ENCODE measurements at places on chromosomes 4 and X. TPM values are rescaled to one million over a fixed set of nuclear protein-coding genes. Genes with fewer than 3 reads are reported as not detected.

The HSFX4 gene
- total RNA-seq, result not detected

The TMEM165 gene
- total RNA-seq, result 365 TPM

GRCh38 chr4:42339935-42340406 is 57.3 kb upstream of the SHISA3 start:
- no peaks in the 10 kb centered on the region for H3K27me3 ChIP-seq
- H3K27ac ChIP-seq, result no peak overlapping the region
- no peaks in the 10 kb centered on the region for H3K36me3 ChIP-seq
- no peak overlapping the region for H3K4me3 ChIP-seq
- H3K4me1 ChIP-seq, result no peaks in the 10 kb centered on the region

- DNase-seq, result no peak
- H3K27me3 ChIP-seq, result no peaks in the 10 kb centered on the region
- H3K4me1 ChIP-seq, result no peaks in the 10 kb centered on the region
Measured at GRCh38 chr4:19809989-19810388, 441.7 kb upstream of the SLIT2 start.

- no peak for DNase-seq
- H3K36me3 ChIP-seq, result no peaks in the 10 kb centered on the region
- no peak overlapping the region for H3K27ac ChIP-seq
- H3K4me1 ChIP-seq, result no peaks in the 10 kb centered on the region
Measured at GRCh38 chrX:15971696-15972095, 117.1 kb upstream of the AP1S2 start.

- H3K4me1 ChIP-seq, result peaks cover 24% of the 10 kb centered on the region
- H3K36me3 ChIP-seq, result no peaks in the 10 kb centered on the region
- no peak overlapping the region for H3K4me3 ChIP-seq
- DNase-seq, result no peak
- no peak overlapping the region for H3K27ac ChIP-seq
Measured at GRCh38 chrX:17039826-17040225, 93.4 kb downstream of the REPS2 start.

GRCh38 chr4:86688026-86688425 is 93.9 kb downstream of the PTPN13 start:
- H3K27ac ChIP-seq, result no peak overlapping the region
- H3K4me1 ChIP-seq, result no peaks in the 10 kb centered on the region
- no peak overlapping the region for H3K4me3 ChIP-seq
- H3K36me3 ChIP-seq, result peaks cover 5% of the 10 kb centered on the region

GRCh38 chr4:121156822-121157769 is 7.0 kb downstream of the TNIP3 start:
- peaks cover 6% of the 10 kb centered on the region for H3K27me3 ChIP-seq
- peaks cover 12% of the 10 kb centered on the region for H3K4me1 ChIP-seq
- no peaks in the 10 kb centered on the region for H3K36me3 ChIP-seq

- no peak overlapping the region for H3K4me3 ChIP-seq
- H3K36me3 ChIP-seq, result no peaks in the 10 kb centered on the region
- no peaks in the 10 kb centered on the region for H3K27me3 ChIP-seq
Measured at GRCh38 chr4:168076989-168077725, 15.2 kb upstream of the ANXA10 start.

DNA sequence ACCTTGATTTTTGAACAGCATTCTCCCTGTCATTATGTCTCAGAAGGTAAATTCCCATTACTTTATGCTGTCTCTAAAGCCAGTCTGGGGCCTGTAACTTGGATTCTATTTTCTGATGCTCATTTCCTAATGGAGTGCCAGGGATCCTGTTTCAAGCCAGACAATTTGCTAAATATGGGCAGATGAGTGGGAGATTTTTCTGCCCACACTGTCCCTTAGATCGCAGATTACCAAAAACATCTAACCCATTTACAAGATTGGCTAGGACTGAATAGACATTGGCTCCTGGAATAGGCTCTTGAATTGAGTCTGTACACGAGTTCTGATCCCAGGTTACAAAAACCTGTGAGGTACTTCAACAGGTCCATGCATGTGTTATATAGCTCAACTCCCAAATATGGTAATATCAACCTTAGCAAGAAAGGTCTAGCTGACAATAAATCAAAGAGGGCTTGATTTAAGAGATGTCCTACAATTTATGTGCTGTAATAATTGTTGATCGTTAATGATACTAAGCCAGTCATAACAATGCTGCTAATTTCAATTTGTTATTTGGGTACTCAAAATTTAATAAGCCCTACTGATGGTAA is 5.7 kb downstream of the GPC3 start:
- peaks cover 5% of the 10 kb centered on the region for H3K4me1 ChIP-seq
- H3K27ac ChIP-seq, result no peak overlapping the region
- H3K27me3 ChIP-seq, result peaks cover 21% of the 10 kb centered on the region
- H3K36me3 ChIP-seq, result no peaks in the 10 kb centered on the region

GRCh38 chr4:102318526-102318925 is 26.8 kb downstream of the SLC39A8 start:
- no peak overlapping the region for H3K4me3 ChIP-seq
- H3K36me3 ChIP-seq, result no peaks in the 10 kb centered on the region
- H3K27ac ChIP-seq, result no peak overlapping the region

DNA sequence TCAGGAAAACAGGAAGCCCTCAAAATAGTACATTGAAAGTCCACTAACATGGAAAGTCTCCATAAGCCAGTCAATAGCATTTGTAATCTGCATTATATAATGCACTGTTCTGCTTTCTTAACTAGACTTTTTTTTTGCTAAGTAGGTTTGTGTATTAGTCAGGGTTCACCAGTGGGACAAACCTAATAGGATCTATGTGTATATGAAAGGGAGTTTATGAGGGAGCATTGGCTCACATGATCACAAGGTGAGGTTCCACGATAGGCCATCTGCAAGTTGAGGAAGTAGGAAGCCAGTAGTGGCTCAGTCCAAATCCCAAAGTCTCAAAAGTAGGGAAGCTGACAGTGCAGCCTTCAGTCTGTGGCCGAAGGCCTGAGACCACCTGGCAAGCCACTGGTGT is 116.0 kb downstream of the MXRA5 start:
- no peaks in the 10 kb centered on the region for H3K36me3 ChIP-seq
- no peak overlapping the region for H3K4me3 ChIP-seq
- no peak for DNase-seq
- H3K4me1 ChIP-seq, result no peaks in the 10 kb centered on the region
- H3K27me3 ChIP-seq, result no peaks in the 10 kb centered on the region
- H3K27ac ChIP-seq, result no peak overlapping the region

DNA sequence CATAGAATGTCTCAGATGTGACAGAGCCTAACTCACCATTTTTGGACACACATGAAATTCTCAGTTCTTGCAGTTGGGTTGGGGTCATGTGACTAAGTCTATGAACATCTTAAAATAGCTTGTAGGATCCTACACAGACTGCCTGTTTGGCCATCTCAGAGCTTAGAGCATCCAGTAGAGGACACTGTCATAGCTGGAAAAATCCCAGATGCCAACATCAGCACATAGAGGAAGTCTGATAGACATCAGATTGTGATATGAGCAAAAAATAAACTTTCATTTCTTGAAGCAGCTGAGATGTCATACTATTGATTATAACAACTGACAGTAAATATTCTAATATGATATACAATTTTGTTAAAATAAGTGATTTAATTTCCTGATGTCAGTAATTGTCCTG is 207.1 kb downstream of the TRAM1L1 start:
- no peaks in the 10 kb centered on the region for H3K4me1 ChIP-seq
- DNase-seq, result no peak
- no peak overlapping the region for H3K27ac ChIP-seq

DNA sequence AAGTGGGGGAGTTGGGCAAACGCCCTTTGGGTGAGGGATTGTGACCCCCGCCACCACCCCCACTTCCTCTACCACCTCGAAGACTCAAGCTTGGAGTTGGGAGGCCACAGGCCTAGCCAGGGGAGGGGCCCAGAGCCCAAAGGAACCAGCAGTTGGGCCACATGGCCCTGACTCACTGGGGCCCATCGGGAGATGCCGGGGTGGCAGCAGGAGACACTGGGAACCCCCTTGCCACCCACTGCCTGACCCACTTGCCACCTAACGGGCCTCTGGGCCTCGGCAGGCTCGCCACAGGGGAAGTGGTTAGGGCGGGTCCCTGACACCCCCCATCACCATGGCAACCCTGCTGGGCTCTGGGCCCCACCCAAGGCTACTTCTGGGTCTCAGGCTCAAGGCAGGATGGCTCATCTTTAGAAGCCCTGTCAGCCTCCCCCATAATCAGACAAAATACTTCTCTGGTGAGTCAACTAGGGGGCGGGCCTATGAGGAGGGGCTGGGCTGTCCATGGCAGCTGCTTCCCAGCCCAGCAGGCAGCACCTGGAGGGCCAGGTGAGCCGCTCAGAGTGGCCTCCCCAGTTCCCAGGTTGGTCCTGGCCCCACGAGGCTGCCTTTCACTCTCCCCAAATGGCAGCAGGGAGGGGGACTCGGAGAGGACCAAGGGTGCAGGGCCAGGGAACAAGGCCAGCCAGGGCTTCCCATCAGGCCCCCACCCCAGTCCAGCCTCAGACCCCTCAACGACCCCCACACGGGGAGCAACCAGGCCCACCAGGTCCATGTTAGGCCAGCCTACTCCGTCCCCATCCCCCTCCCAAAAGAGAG is 5.6 kb downstream of the FLNA start:
- peak overlapping the region; percentile 66 for H3K27ac ChIP-seq
- H3K36me3 ChIP-seq, result peaks cover 40% of the 10 kb centered on the region
- peak; percentile 88 for DNase-seq
- H3K27me3 ChIP-seq, result no peaks in the 10 kb centered on the region
- no peaks in the 10 kb centered on the region for H3K4me1 ChIP-seq

The ADAMTS3 gene
- 0.29 TPM for total RNA-seq

The ADAM29 gene
- not detected for total RNA-seq

- no peak overlapping the region for H3K27ac ChIP-seq
- H3K4me3 ChIP-seq, result no peak overlapping the region
- H3K36me3 ChIP-seq, result no peaks in the 10 kb centered on the region
- DNase-seq, result peak; percentile 30
- no peaks in the 10 kb centered on the region for H3K4me1 ChIP-seq
Measured at GRCh38 chrX:39816871-39817731, 280.7 kb downstream of the BCOR start.

Data from stomach (tissue), 19 donors.